Suppressor macrophage treated with lipopolysaccharide for 1 hour (primary cell): ENCODE measurements at places on chromosomes 2 and 18.

DNA sequence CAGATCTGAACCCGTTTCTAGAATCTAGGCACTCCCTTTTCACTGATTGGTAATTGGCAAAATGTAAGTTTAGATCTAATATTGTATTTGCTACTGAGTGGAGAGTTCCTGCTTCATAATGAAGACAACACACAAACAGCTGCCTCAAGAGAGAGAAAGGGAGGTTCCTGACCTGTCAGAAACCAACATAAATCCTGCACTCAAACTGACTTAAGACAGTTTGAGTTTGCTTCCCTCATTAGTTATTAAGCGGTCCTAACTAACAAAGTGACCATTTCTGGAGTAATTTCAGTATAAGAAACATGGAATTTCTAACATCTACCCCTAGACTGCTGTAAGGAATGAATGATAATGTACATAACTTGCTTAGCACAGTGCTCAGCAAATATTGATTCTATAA is 191.2 kb downstream of the METTL4 start:
- no peak for DNase-seq

DNA sequence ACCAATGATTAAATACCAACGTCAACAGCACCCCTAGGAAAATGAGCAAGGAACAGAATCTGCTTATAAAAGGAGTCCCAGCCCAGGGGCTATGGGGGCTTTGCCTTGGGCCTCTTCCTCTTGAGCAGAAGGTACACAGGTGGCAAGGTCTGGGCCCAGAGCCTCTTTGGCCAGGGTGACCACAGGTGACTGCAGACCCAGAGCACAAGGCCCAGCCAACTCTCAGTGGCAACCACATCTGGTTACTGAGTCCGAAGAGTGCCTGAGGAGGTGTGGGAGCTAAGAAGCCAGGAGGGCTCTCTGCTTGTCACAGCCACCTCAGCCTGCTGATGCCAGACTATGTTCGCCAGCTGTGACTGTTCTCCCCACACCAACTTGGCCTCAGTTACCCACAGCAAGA is 34.3 kb upstream of the CHN1 start:
- no peak for DNase-seq

DNA sequence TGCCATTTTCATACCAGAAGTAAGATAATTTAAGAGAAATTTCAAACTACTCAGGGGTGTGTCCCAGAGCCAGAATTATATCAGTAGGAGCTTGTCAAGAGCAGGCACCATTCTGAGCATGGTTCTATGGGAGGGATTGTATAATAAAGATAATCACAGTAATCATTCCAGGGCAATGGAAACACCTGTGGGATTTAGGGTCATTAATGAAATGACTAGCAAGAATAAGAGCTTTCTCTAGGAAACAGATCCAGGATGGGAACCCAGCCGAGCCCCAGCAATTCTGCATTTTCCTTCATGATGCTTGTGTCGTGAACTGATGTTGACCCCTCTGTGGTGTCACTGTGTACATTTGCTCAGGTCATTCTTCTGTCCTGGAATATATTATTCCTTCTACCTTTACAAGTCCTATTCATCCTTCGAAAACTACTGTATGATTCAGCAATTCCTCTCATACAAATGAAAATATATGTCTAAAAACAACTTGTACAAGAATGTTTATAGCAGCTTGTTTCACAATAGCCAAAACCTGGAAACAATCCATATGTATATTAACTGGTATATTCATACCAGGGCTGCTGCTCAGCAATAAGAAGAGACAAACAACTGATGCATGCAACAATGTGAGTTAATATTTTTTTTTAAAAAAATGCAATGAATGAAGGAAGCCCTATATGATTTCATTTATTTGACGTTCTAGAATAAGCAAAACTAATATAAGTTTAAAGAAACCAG is 687.8 kb upstream of the KLHL29 start:
- DNase-seq: no peak

GRCh38 chr18:78920456-78921138 is 59.0 kb upstream of the SALL3 start:
- DNase-seq: no peak

- no peak for DNase-seq
These were observed 268.9 kb downstream of the TDRD15 start for GRCh38 chr2:21392649-21393048.

DNA sequence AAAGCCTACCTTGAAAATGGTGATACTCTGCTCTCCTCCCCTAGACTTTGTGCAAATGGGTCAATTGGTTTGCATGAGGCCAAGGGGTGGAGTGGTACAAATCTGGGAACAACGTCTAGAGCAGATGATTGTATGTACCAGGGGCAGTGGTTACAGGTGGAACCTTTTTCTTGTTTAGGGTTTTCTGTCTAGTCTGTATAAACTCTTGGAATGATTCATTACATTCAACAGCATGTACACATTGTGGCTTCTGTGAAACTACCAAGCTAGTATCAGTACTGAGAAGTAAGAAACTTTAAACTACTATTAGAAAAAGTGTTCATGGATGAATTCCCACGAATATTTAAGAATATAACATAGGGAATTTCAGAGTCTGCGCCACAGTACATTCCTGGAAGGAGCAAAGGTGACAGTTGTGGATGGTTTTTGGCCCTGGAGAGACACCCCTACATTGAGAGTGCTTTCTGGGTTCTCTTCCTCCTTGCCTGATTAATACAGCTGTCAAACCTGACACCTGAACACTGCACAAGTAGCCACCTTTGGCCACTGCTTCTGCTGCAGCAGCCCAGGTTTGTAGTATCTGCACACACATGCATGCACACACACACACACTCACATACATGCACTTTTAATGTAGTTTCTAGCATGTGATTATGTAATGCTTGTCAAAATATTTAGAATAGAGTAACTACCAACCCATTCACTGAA is 30.0 kb downstream of the CFAP221 start:
- no peak for DNase-seq

DNA sequence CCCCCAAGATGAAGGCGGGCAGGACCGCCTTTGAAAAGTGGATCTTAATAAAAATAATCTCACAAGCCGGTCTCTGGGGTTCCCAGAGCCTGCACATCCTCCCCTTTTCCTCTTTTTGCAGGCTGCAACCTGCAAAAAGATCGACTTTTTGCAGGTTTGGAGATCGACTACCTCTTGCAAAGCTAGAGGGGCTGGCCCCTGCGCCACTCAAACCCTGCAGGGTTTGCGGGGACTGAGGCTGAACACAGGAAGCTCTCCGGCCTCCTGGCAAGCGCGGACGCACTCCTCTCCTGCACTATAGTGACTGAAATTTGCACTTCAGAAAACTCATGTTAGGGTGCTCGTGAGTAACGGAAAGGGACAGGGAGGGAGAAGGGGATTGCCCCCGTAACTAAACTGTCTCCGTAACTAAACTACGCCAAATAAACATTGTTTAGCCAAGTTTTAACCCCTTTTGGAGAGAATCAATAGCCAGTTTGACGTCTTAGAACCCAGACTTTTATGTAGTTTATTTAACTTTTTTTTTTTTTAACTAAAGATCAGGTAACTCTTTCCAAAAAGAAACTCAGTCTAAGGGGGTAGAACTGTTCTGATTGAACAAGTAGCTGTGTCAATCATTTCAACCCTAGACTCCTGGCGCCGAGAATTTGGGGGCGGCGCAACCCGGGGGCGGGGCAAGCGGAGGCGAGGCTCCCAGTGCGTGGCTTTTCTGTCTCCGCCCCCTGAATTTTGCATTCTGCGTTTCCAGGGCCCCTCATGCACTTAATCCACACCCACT is 2.5 kb downstream of the IGFBP5 start:
- peak; percentile 32 for DNase-seq
